ENCODE measurements at places on chromosomes 1 and 21. TPM values are rescaled to one million over a fixed set of nuclear protein-coding genes. Genes with fewer than 3 reads are reported as not detected.

OR10J1 gene
- total RNA-seq = not detected

DNA sequence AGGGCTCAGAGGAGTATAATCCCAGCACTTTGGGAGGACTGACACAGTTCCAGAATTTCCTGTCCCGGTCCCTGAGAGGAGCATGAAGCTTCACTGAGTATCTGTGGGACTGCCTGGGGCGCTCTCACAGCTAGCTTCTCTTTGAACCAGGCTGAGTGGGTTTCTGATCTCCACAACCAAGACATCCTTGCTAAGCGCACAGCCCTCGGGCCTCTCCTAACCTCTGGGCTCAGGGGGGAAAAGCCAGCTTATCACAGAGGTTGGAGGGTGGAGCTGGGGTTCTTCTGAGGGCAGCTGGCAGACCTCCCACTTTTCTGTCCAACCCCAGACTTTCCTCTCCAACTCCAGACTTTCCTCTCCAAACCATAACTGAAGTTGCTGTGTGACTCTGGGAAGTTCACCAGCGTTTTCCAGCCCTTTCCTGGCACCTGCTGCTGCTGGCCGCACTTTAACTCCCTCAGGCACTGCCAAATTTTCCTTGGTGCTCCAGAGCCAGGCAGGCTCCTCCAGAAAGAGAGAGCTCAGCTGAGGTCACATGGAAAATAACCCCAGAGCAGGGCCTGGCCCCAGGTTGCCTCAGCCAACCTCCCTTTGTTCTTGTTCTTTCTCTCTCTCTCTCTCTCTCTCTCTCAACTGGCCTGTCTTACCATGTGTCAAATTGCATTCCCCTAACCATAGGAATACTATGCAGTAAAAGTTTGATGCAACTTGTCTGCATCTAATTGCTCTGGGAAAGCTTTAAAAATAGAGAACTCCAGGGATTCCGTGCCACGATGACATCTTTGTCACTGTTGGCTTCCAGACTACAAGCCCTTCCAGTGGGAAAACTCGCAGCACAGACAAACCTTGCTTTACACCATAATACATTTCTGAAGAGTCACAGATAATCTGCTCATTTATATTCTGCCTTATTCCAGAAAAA lies 49.5 kb downstream of the OLFML2B start:
- peaks cover 10% of the 10 kb centered on the region for H3K4me1 ChIP-seq
- DNase-seq = no peak
- H3K4me3 ChIP-seq = no peak overlapping the region
- H3K27me3 ChIP-seq = no peaks in the 10 kb centered on the region

FAM151A gene
- not detected for total RNA-seq

DNA sequence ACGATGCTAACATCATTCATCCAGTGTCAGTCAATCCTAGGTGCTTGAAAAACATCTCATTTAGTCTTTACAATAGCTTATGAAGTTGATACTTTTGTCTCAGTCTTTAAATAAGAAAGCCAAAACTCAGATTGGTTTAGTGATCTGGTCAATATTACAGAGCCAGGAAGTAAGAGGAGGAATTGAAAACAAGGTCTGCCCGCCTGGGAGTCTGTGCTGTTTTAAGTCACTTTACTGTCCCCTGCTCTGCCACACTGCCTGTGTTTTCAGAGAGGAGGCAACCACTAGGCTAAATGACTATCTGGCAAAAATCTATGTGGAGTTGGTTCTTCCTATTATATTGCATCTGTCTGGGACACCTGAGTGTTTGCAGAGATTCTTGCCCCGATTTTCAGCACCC lies 62.3 kb downstream of the ST6GALNAC3 start:
- no peak overlapping the region for H3K4me3 ChIP-seq
- H3K27ac ChIP-seq = no peak overlapping the region
- DNase-seq = no peak
- no peaks in the 10 kb centered on the region for H3K27me3 ChIP-seq
- H3K4me1 ChIP-seq = peaks cover 27% of the 10 kb centered on the region

DNA sequence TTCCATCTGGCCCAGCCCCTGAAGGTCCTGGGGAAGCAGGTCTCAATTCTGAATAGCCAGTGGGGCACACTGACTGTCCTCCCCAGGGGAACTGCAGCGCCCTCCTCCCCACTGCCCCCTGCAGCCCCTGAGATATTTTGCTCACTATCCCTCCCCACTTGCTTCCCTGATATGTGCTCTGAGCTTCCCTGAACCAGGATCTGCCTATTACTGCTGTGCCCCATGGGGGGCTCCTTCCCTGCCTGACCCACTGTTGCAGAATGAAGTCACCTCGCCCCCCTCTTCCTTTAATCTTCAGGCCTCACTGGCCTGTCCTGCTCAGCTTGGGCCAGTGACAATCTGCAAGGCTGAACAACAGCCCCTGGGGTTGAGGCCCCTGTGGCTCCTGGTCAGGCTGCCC lies 89.8 kb downstream of the PTPRU start:
- DNase-seq = no peak
- no peak overlapping the region for H3K27ac ChIP-seq
- H3K27me3 ChIP-seq = no peaks in the 10 kb centered on the region
- no peak overlapping the region for H3K4me3 ChIP-seq
- H3K36me3 ChIP-seq = no peaks in the 10 kb centered on the region

- no peaks in the 10 kb centered on the region for H3K27me3 ChIP-seq
- no peak overlapping the region for H3K4me3 ChIP-seq
- H3K27ac ChIP-seq = no peak overlapping the region
- no peak for DNase-seq
Measured at GRCh38 chr1:170377440-170377839, 154.5 kb upstream of the GORAB start.

GRCh38 chr1:42430286-42431135 lies 25.3 kb downstream of the ZMYND12 start:
- no peaks in the 10 kb centered on the region for H3K4me1 ChIP-seq
- no peak overlapping the region for H3K4me3 ChIP-seq
- H3K27ac ChIP-seq = no peak overlapping the region

NDC1 gene
- total RNA-seq = 63.6 TPM

LRRC53 gene
- total RNA-seq = not detected

JAK1 gene
- 5.0 TPM for total RNA-seq

DNA sequence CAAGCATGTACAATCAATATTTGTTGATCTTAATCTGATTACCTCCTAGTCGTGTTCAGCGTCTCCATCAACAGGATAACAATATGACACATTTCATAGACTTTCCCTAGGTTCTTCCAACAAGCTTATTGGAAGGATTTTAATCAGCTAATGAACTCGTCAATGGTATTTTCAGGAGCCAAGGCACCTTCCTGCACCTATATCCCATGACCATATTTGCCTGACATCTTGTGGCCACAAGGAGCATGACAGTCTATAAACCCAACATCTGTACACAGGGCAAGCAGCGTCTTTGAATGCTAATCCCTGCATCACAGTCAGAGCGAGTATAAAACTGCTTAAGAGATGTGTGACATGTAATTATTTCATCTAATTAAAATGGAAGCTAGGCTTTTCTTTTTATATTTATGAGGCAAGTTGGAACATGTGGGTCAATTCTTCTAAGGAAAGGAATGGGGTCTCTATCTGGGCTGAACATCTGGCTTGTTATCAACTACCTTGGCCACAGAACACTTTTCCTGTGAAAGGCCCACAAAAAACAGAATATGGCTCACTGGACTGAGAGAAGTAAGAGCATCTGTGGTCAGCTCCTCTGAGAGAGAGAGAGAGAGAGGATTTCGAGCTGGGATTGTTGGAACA lies 388.8 kb downstream of the NTNG1 start:
- H3K4me1 ChIP-seq = peaks cover 8% of the 10 kb centered on the region
- H3K27me3 ChIP-seq = no peaks in the 10 kb centered on the region
- no peak overlapping the region for H3K4me3 ChIP-seq
- H3K36me3 ChIP-seq = no peaks in the 10 kb centered on the region
- H3K27ac ChIP-seq = no peak overlapping the region

- no peak overlapping the region for H3K4me3 ChIP-seq
- no peaks in the 10 kb centered on the region for H3K36me3 ChIP-seq
- no peak for DNase-seq
- H3K27me3 ChIP-seq = no peaks in the 10 kb centered on the region
Measured at GRCh38 chr1:72435025-72435424, 152.7 kb upstream of the NEGR1 start.

DNA sequence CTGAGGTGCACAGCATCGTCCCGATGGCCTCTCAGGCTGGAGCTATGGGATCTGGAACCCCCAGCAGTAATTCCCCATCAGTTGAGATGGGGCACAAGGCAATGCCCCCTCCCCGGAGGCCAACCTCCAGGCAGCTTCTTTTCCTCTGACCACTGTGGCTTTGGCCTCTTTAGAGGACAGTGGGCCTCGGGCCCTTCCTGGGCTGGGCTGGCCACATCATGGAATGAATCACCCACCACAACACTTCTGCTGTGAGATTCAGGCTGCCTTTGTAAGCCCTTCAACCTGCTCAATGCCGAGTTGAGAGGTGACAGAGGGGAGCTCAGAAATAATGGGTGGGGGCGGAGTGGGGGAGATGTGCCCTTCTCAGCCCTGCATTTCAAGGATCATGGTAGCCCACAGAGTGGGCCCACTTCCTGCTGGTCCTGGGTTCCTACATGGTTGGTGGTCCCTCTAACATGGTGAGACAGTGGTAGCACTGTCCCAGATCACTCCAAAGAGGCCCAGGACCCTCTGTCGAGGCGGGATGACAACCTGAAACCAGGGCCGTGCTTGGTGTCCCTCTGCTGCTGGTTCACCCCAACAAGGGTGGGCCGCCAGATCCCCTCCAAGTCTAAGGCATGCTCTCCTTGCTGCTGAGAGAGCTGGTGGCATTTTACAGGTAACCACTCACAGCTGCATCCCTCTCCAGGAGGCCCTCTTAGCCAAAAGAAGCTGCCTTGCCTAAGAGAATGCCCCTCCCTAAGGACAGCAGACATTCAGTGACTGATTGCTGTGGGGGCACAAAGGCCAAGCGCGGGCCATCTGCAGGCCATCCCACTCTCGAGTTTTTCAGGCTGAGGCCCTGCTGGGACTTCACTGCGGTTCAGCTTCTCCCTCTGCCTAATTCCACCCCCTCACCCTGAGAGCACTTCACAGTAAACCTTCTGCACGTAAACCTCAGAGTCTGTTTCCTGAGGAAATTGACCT lies 29.7 kb upstream of the EVA1B start:
- H3K27me3 ChIP-seq = no peaks in the 10 kb centered on the region
- no peak for DNase-seq
- H3K4me3 ChIP-seq = no peak overlapping the region
- H3K4me1 ChIP-seq = peaks cover 18% of the 10 kb centered on the region
- H3K36me3 ChIP-seq = no peaks in the 10 kb centered on the region

KCNQ4 gene
- not detected for total RNA-seq

DNA sequence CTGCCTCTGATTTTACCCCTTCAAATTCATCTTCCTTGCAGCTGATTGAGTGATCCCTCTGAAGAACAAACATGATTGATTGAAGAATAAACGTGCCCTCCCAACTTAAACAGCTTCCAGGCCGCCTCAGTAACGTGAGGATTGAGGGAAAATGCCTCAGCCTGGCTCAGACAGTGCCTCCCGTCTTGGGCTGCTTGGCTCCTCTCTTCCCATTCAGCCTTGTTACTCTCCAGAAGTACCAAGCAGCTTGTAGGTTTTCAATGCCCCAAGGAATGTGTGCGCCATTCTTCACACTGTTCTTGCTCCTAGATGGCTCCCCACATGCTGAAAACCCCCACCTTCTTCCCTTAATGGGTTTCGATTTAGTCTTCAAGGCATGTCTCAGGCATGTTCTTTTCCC lies 51.8 kb downstream of the ST6GALNAC5 start:
- H3K4me1 ChIP-seq = peaks cover 27% of the 10 kb centered on the region
- H3K27ac ChIP-seq = peak overlapping the region; percentile 17
- H3K27me3 ChIP-seq = no peaks in the 10 kb centered on the region
- no peaks in the 10 kb centered on the region for H3K36me3 ChIP-seq
- no peak overlapping the region for H3K4me3 ChIP-seq

DNA sequence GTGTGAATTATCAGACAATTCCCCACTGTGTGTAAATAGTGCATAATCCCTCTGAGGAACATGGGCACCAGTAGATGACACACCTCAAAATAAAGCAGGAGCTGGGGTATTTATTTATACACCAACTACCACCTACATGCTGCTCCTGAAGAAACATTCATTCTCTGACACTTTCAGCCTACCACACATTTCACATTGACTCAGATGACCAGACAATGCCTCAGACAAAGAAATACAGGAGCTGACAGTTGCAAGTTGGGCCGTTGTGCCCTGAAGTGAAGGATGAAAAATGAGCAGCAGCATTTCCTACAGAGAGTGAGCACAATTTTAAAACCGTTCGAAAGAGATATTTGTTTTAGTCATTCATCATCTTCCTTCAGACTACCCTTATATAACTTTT lies 63.2 kb downstream of the RGS2 start:
- DNase-seq = no peak
- H3K36me3 ChIP-seq = no peaks in the 10 kb centered on the region
- H3K27me3 ChIP-seq = no peaks in the 10 kb centered on the region
- no peak overlapping the region for H3K27ac ChIP-seq

NUP210L gene
- not detected for total RNA-seq

DNA sequence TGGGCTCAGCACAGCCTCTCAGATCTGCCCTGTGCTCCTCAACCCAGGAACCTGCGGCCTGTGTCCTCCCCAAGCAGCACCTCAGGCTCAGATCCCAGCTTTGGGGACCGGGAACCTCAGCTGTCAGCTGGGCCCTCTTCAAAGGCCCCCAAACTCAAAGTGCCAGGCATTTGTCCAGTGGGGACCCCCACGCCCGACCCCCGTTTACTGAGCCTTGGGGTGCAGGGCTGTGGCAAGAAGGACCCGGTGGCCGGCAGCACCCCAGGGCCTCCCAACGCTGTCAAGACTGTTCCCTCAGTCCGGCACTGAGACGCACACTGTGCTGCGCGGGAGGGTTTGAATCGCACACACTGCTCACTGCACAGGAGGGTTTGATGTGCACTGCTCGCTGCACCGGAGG lies 35.0 kb downstream of the MORN1 start:
- H3K4me1 ChIP-seq = peaks cover 8% of the 10 kb centered on the region
- no peak overlapping the region for H3K27ac ChIP-seq
- H3K36me3 ChIP-seq = no peaks in the 10 kb centered on the region
- no peak for DNase-seq

DNA sequence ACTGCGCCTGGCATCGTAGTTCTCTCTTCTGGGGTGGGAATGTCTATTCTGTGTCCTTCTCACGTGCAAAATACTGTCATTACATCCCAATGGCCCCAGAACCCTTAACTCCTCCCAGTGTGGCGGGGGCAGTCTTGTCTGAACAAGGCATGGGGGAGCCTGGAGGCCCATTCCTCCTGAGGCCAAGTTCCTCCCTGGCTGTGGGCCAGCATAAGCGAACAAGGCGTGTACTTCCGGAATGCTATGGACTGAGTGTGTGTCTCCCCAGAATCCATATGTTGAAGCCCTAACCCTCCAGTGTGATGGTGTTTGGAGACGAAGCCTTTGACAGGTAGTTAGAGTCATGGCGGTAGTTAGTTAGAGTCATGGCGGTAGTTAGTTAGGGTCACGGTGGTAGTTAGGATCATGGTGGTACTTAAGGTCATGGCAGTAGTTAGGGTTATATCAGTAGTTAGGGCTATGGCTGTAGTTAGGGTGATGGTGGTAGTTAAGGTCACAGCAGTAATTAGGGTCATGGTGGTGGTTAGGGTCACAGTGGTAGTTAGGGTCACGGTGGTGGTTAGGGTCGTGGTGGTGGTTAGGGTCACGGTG lies 71.0 kb downstream of the PRKCZ start:
- no peak overlapping the region for H3K4me3 ChIP-seq
- H3K36me3 ChIP-seq = peaks cover 4% of the 10 kb centered on the region
- no peak overlapping the region for H3K27ac ChIP-seq
- no peak for DNase-seq
- no peaks in the 10 kb centered on the region for H3K27me3 ChIP-seq

GRCh38 chr1:150477733-150478132 lies 9.5 kb upstream of the TARS2 start:
- no peaks in the 10 kb centered on the region for H3K4me1 ChIP-seq
- H3K27me3 ChIP-seq = peaks cover 8% of the 10 kb centered on the region
- no peak for DNase-seq
- H3K4me3 ChIP-seq = no peak overlapping the region
- H3K27ac ChIP-seq = no peak overlapping the region

C1orf94 gene
- 0.19 TPM for total RNA-seq

All from neural progenitor cell (in vitro differentiated cells).